ENCODE measurements at places on chromosomes 3 and 15.

GRCh38 chr15:40984406-40984805 lies 31.1 kb downstream of the CHAC1 start:
- DNase-seq = no peak

GRCh38 chr15:78075490-78076230 lies 1.9 kb downstream of the TBC1D2B start:
- peak; percentile 85 for DNase-seq

DNA sequence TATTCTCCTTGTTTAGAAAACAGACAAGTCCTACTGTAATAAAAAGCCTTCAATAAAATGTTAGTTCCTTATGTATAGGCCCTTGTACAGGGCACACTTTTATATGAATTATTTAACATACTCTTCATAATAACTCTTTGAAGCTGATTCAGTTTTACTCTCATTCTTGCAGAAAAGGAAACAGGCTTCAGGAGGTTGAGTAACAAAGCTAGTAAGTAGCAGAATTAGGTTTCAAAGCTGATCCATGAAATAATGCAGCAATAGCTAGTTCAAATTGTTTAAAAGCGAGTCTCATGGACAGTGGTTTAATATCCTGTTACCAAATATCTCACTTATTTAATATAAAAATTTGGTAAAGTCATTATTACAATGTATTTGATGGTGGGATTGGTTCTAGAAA lies 25.0 kb downstream of the TCF12 start:
- DNase-seq = peak; percentile 17

DNA sequence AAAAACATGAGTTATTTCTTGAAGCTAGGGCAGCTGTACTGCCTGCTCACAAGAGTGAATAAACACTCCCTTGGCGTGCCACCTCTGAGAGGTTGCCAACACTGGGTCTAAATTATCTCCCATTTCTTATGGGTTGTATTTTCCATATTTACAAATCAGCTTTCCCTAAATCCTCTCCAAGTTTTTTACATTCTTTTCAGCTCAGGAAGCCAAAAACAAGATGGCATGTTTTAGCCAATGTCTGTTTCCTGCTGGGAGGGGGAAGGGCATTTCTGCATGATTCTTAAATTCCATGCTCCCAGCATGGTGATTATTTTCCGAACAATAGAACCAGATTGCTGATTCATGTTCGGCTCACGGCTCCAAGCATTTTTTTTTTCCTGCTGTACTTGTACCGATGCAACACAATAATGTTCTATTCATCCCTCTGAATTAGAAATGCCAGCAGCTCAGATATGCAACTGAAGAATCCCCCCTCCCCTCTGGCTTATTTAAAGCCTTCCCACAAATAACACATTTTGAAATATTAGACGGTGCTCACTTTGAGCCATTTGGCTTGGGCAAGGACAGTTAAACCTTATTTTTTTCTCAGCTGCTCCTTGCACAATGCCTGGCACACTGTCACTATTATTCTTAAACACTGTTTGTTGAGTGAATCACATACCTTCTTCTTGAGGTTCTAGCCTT lies 252.5 kb downstream of the THRB start:
- DNase-seq = no peak

DNA sequence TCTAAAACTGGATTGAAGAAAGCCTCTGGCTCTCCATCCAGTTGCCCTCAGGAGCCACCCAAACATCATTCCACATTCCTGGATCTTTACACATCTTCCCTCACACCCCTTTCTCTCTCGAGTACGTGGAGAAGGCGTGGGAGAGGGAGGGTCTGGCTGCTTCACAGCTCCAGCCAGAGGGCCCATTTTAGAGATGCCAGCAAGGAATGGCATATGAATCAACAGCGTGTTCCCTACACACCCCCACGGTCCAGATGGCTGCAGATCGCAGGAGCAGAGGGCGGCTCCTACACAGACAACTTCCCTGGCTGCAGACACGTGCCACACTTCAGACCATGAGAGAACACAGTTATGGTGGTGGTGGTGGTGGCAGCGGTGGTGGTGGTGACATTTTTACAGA lies 280.1 kb downstream of the ERC2 start:
- no peak for DNase-seq

DNA sequence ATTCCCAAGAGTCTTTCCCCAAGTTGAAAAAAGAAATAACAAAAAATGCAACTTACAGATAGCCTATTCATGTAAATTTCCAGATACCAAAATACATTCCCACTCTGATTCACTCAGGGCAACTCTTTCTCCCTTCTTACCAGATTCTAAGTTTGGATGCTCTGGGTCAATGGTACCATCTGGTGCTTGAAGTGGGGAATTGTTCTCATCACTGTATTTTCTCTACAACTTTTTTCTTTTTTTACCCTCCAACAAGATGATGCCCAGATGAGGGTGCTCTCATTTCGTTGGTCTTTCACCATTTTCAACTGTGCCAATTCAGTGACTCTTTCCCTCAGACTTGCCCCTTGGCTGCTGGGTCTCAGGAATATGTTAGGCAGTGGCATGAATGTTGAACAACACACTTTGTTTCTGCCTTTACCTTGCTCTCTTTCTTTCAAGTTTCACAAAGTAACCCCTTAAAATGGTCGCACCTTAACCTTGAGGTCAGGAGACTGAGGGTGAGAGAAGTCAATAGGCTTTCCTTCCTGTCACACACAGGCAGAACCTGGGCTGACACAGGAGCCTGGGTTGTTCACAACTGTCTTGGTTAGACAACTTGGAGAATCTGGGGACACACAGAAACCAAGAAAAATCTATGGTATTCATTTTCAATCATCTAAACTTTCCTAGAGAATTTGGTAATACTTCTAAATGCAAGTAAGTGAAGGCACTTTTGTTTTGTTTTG lies 330.7 kb upstream of the SLCO3A1 start:
- DNase-seq = no peak

Measured in AG04449 (cell line).